GM13977 (cell line): ENCODE measurements at places on chromosomes 7 and 10.

DNA sequence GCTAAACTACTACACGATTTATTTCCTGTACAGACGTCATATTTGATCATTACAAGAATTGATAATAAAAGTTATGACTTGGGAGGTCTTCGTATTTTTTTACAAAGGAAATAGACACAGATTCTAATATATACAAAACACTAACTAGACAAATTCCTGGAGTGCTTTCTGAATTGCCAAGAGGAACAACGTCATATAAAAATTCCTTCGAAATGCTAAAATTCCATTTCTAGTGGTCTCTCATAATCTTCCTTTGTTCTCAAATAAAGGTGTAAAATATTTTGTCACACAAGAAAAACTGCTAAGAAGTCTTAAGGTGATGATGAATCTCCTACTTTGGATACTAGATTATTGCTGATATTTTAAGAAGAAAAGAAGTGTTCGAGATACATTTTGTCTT lies 85.4 kb downstream of the CDK6 start:
- DNase-seq: no peak

DNA sequence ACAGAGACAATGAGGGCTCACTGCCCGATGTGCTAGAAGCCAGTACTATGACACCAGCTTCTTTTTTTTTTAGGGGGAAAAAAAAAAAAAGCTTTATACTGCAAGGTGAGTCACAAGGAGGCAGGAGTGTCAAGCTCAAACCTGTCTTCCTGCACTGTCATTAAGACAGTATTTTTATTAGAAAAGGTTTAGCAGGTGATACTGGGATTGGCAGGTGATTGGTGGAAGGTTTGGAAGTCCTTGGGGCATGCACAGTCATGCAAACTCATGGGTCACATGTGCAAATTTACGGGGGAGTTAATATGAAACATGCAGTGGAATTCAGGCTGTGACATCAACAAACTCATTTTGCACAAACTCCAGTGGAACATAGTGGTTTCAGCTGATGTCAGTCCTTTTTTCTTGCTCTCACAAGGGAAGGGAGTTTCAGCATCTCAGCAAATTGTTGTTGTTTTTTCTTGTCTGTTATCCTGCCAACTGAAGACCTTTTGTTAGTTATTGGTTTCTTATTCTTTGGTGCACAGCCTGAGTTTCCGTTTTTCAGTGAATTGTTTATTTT lies 530.6 kb downstream of the ANKRD7 start:
- no peak for DNase-seq

- no peak for DNase-seq
Measured at GRCh38 chr10:110901954-110902819, 16.8 kb downstream of the BBIP1 start.

DNA sequence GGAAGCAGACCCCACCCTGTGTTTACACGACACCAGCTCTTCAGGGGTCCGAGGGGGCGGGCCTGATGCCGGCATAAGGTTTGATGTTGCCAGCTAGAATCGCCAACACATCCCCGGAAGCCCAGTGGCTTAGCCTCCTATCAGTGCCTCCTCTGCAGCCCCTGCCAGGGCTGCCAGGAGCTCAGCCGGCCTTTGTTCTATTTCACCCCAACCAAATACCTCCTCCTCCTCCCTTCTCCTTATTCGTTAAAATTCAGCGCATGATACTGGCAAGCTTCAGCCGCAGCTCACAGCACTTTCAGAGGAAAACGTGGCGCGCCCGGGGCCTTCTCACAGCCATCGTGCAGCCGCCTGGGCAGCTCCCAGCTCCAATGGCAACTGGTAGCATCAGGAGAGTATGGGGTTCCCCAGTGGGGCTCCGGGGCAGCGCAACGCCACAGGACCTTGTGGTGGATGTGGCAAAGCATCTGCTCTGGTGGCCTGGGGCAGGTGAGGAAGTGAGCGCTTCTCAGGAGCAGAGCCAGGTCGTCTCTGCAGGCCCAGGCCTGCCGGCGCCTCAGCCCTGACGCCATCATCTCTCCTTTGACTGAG lies 176.4 kb upstream of the RHEB start:
- no peak for DNase-seq

DNA sequence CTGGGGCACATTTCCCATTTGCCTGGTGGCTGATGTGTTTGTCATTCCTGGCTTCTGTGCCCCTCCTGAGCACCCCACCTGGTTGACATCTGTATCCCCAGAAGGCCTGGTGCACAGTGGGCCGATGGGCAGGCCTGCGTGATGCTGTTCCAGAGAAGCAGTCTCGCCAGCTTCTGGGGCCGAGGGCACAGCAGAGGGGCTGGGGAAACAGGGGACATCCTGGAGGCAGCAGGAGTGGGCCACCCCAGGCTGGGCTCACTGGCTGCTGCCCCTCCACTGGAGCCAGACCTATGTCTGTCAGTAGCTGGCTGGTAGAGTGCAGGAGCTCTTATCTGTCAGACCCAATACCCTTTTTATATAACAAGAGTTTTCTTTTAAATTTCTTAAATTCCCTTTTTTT lies 896 bp upstream of the MYL7 start:
- no peak for DNase-seq

DNA sequence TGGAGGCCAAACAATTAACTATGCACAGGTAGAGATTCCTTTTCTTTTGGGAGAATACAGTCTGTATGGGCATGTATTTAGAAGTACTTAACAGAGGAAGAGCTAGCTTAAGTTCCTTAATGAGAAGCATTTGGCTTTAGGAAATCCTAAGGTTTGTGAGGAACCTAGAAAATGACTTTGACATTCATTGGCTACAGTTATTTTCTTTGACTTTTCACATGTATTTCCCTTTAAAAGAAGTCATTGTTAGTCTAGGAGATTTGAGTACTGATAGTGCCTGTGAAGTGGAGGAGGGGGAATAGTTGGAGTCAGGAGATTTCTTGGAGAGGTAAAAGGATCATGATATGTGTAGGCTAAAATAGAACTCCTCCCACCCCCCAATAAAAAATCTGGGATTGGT lies 3.6 kb downstream of the HELLS start:
- no peak for DNase-seq

DNA sequence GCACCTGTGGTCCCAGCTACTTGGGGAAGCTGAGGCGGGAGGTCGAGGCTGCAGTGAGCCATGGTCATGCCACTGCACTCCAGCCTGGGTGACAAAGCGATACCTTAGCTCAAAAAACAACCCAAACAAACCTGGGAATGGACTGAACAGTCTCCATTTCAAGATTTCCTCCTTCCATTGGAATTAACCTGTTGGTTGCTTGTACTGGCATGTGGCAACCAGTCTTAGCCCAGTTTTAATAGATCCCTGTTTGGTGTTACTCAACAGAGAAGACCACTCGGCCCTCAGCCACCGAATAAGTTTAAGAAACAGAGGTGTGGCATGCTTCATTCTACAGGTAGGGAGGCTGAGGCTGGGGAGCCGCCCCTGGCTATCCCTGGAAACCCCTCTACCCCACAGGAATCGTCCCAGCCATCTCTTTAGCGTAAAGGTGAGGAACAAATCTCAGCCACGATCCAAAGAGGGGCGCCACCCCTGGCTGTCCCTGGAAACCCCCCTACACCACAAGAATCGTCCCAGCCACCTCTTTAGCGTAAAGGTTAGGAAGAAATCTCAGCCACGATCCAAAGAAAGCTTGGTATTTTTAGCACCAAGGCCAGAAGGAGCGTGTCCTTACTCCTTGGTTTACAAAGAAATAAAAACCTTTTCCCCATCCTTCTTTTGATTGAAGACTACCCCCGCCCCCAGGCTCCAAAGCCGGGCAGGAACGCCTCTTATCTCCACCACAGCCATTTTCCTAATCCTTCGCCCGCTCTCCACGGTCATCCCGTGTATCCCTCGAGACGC lies 861 bp upstream of the TSPAN14 start:
- DNase-seq: no peak

- DNase-seq: no peak
Measured at GRCh38 chr10:100353770-100354485, 6.9 kb downstream of the SCD start.

GRCh38 chr10:71836596-71836974 lies 14.5 kb downstream of the PSAP start:
- DNase-seq: no peak

DNA sequence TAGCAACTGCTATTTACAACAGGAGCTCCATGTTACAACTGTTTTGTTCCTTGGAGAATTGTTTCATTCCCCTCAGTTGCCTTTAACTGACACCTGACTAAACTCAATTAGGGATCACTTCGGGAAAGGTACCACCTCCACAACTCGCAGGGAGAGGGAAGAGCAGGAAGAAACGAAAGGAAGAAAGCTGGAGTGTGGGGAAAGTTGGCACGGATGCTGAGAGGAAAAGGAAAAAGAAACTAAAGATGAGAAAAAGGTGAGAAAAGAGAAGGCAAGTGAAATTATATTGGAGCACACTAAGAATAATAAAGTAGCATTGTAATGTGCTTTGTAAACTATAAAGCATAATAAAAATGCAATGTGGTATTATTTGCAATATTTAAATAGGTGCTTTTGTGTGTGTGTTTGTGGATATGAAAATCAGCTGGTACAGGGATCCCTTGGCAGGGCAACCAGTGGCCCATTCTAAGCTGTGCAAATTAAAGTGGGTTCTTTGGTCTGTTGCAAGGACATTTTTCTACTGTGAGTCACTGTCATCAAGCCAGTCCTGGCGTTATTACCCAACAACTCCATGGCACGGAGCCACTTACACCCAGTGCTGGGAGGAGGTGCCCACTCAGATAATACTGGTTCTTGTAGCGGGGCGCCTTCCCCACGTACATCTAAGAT lies 45.9 kb downstream of the HIPK2 start:
- DNase-seq: no peak

GRCh38 chr7:114212721-114213429 lies 201.7 kb upstream of the FOXP2 start:
- DNase-seq: no peak

- DNase-seq: no peak
Measured at GRCh38 chr10:56068473-56069263, 292.4 kb downstream of the ZWINT start.

DNA sequence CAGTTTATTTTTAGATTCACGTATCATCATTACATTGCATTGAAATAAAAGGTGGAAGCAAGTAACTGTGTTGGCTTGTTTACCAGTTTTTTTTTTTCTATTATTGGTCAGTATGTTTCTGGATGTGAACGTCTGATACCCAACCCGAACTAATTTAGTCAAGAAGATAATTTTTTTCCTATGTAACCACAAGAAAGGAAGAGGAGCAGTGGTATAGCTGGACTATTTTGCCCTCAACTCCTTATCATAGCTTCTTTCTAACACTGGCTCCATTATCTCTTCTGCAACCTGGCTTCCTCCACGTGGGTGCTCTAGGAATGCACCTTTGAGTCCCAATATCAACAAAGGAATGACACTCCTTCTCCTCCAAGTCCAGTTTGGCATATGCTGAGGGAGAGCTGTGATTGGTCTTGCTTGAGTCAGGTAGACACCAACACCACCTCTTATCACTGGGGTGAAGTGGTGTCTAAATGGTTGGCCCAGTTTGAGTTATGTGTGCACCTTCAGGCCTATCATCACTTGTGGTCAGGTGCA lies 29.4 kb downstream of the OR9A2 start:
- no peak for DNase-seq

DNA sequence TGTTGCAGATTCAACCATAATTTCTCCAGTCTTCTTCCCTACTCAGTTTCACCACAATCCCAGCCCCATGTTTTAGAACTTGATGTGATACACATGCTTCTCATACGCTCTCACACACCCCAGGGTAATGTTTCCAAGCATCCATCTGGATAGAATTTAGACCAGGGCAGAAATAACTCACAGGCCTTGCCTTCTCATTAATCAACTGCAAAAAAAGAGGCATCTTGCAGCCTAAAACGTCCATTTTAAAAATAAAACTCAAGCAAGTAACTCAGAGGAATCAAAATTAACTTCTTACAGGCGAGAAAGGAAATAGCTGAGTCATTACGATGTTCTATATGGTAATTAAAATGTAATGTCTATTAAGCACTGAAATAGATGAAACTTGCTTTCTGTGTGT lies 127.2 kb upstream of the RSU1 start:
- DNase-seq: no peak

DNA sequence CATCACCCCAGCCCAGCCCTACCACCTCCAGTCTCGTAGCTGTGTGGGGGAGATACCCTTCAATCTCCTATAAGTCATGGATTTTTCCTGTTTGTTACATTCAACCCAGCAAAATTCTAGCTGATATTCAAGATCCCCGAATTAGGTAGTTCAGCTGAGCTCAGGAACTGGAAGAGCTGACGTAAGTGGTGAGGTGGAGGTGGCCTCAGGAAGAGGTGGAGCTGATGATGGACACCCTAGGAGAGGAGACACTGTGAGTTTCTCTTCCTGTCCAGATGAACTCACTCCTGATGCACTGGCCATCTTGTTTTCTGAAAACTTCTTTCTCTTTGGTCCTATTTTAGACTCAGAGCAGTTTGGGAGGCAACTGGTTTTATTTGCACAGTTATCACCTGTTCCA lies 90.5 kb upstream of the PITRM1 start:
- no peak for DNase-seq

DNA sequence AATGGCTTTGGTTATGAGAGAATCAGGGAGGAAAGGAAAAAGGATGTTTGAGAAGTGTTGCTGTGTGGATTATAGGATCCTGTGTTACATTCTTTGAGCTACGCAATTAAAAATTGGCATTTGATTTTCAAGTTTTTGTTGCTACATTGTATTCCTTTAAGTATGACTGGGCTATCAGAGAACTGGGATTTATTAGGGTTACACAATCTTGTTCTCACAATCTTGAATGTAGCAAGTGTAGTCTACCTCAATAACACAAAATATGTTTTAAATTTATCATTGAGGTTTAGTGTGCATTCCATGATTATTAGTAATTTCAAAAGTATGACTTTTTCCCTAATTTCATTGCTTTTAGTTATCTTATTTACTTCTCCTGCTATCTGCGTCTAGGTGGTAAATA lies 113.9 kb downstream of the CACNB2 start:
- DNase-seq: no peak

- no peak for DNase-seq
Measured at GRCh38 chr10:114561008-114561523, 97.0 kb downstream of the ABLIM1 start.

DNA sequence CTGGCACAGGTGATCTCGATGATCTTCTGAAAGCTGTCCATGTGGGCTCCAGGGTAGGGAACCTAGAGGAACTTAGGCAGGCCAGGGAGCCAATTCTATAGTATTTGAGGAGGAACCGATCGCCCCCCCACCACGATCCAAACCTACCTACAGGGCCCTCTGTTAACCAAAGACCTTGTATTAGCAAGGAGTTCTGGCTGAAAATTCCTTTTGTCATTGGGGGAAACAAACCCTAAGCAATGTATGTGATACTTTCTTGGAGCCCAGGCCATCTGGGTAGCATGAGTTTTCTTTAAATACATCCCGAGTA lies 62.1 kb downstream of the CHN2 start:
- DNase-seq: no peak

- no peak for DNase-seq
Measured at GRCh38 chr10:29473406-29474100, 161.2 kb downstream of the SVIL start.

GRCh38 chr10:7186387-7187018 lies 224.3 kb downstream of the SFMBT2 start:
- no peak for DNase-seq

GRCh38 chr7:1242256-1242605 lies 9.6 kb downstream of the UNCX start:
- DNase-seq: no peak

GRCh38 chr7:96562458-96562857 lies 147.2 kb downstream of the SEM1 start:
- DNase-seq: no peak

- DNase-seq: no peak
Measured at GRCh38 chr7:129176916-129177710, 11.3 kb upstream of the SMO start.
